ENCODE measurements at places on chromosomes 11 and 22. TPM values are rescaled to one million over a fixed set of nuclear protein-coding genes. Genes with fewer than 3 reads are reported as not detected.

TRIM49D1 gene
- total RNA-seq, result not detected

RFPL1 gene
- not detected for total RNA-seq

RIMBP3C gene
- 0.34 TPM for total RNA-seq

ST14 gene
- not detected for total RNA-seq

OR8D1 gene
- total RNA-seq, result not detected

BTBD18 gene
- not detected for total RNA-seq

CD6 gene
- total RNA-seq, result 411 TPM

SWAP70 gene
- 6.3 TPM for total RNA-seq

APOL2 gene
- total RNA-seq, result 62.2 TPM

CHEK1 gene
- 123 TPM for total RNA-seq

DEFB131B gene
- total RNA-seq, result not detected

SCGB1D2 gene
- not detected for total RNA-seq

All from activated T-helper 1 cell treated with anti-CD3 and anti-CD28 coated beads, Interleukin-12 subunit alpha, Interleukin-12 subunit beta, Interleukin-2, Interleukin-4 antibody, amounts not matched to agents 30 ng/mL and 10 ng/mL and 1 ng/mL, durations not matched to agents 14 hours and 24 hours and 36 hours (primary cell).